ENCODE measurements at places on chromosomes 5 and 9. TPM values are rescaled to one million over a fixed set of nuclear protein-coding genes. Genes with fewer than 3 reads are reported as not detected.
A peak's percentile ranks its signal among the peaks of the same experiment; 100 is the strongest.

DNA sequence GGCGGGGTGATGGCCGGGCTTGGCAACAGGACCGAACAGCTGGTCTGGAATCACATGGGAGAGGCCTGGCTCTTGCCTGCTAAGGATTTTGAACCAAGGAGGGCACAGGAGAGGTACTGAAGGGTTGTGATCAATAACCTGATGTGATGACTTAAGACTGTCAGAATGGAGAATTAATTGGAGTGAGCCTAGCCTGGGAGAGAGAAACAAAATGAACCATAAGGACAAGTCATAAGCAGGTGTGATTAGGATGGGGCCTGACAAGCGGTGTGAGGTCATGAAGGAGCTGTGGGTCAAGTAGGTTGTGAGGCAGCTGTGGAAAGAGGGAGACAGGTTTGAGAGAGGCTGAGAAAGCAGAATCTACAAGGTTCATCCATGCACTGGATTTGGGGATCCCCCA, 104.6 kb downstream of the MED10 start:
- no peak for DNase-seq

- no peak for DNase-seq
These were observed 573.6 kb upstream of the ARRDC3 start for GRCh38 chr5:91956738-91957137.

- no peak for DNase-seq
These were observed 199.1 kb upstream of the ZNF618 start for GRCh38 chr9:113677057-113677456.

DNA sequence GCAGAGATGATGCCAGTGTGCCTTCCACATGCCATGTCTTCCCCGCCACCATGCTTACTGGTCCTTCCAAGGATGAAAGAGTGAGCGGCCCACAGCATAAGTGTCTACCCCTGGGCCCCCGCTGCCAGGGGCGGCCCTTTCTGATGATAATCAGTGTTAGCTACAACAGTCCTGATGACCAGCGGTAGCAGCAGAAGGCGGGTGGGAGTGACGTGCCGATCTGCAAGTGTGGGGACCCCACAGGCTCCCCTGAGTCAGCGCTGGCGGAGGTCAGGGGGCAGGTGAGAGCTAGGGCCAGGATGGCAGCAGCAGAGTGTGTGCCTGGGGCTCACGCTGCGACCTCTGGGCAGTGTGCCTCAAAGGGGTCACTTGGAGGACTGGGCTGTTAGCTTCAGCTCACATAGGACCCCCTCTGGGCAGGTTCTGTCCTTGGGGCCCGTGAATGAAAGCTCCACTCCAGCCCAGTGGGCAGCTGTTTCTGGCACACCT, 80.4 kb downstream of the HMCN2 start:
- no peak for DNase-seq

DNA sequence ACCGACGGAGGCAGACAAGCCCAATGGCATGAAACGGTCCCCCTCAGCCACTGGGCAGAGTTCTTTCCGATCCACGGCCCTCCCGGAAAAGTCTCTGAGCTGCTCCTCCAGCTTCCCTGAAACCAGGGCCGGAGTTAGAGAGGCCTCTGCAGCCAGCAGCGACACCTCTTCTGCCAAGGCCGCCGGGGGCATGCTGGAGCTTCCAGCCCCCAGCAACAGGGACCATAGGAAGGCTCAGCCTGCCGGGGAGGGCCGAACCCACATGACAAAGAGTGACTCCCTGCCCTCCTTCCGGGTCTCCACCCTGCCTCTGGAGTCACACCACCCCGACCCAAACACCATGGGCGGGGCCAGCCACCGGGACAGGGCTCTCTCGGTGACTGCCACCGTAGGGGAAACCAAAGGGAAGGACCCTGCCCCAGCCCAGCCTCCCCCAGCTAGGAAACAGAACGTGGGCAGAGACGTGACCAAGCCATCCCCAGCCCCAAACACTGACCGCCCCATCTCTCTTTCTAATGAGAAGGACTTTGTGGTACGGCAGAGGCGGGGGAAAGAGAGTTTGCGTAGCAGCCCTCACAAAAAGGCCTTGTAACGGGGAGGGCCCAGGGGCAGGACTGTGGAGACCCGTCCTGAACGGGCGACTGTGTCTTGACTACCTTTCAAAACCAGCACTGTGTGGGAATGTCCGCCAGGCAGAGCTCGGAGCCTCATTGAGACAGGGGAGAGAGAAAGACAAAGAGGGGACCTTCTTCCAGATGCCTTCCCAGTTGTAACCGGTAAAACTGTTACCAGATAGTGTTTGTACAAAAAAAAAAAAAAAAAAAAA, 29.9 kb downstream of the CD180 start:
- DNase-seq, result peak; percentile 74

- DNase-seq, result no peak
These were observed 27.1 kb downstream of the ASPN start for GRCh38 chr9:92455217-92455616.

DNA sequence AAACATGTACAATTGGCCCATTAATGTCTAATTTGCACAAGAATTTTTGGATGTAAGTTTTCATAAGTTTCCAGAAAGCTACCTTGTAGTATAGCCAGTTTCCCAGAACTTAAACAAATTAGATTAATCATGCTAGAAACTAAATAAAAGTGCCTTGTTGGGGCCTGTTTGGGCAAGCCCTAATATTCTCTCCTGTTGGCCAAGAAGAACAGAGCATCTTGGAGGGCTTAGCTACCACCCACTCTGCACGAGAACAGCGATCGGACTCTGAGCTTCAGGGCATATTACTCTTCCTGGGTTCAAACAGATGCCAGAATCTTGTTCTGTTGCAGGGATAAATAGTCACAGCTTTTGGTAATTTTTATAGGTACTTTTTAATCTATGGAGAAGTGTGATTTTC, 88.2 kb downstream of the GAS1 start:
- DNase-seq, result no peak

DNA sequence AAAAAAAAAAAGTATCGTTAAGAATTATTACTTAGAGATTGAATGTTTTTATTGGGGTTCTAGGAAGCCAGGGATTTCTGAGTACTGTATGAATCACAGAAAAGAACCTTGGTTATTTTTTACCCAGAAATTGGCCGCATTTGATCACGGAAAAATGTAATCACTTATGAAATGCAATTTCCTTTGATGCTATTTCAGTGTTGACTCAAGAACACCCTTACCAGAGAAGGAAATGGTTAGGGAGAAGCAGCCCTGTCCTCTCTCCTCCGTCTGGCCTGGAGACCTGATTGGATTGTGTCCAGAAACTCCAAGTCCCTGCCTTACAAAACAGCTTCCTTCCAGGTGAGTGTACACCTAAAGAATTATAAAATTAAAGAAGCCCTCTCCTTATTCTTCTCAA, 116.7 kb downstream of the MED10 start:
- no peak for DNase-seq

DNA sequence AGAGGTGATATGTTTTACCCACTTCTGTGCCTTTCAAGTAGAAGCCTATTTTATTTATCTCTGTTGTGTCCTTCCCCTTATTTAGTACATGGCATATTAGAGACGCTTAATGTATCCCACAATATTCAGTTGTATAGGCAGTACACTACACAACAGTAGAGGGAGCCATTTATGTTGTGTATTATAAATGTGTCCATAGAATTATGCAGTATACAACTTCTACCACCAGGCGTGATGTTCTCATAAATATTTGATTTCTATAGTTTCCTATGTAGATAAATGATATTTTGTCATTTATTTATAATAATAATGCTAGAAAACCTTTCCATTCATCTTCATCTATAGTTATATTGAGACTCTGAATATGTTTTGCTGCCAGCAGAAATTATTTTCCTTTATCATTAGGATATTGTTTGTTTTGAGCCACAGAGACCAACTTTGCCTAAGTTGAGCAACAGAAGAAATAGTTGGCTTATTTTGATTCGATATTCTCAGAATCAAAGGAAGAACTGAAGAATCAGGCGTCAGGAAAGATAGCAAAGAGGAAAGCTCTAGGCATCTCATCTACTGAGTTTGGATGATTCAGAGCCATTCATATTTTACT, 81.7 kb downstream of the ADAMTS19 start:
- no peak for DNase-seq

DNA sequence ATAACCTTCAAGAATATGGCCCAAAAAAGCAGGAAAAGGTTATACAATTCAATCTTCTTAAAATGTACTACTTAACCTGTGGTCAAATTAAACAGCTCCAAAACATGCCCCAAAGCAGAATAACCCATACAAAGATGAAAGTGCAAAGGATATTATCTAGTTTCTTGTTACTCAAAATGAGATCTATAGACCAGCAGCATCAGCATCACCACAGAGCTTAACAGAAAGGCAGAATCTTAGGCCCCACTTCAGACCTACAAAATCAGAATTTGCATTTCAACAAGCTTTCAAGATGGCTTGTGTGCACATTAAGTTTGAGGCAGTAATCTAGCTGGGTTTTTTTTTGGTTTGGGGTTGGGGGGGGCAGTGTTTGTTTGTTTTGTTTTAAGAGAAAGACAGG, 54.0 kb downstream of the SCAI start:
- no peak for DNase-seq

DNA sequence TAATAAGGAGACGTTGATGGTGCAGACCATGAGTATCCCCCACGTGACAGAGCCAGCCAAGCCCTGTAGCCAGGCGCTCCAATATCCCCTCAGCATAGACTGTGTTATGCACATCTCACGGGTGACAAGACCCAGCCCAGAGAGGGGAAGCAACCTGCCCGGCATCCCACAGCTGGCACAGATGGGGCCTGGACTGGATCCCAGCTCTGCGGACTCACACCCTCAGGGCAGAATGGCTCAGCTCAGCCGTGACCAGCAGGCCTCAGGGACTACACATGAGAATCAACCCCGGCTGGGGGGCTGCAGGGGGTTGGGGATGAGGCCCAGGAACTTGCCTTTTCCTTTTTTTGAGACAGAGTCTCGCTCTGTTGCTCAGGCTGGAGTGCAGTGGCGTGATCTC, 11.7 kb downstream of the FIBCD1 start:
- no peak for DNase-seq

GRCh38 chr9:134634176-134634575, 7.4 kb upstream of the COL5A1 start:
- no peak for DNase-seq

DNA sequence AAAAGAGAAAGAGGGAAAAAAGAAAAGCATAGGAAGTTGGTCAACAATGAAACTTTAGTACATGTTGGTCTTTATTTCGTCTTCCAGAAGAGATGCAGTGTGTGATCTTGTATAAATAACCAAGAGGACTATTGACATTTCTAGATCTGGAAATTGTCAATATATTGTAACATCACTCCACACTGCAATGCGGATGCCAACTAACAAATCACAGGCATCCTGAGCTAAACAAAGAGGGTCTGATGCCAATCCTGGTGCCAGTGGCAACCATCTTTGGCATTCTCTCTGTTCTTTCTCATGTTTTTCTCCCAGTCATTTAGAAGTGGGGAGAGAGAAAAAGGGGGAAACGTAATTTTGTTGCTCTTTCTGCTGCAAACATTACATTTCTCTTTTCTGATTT, 9.7 kb downstream of the NFIB start:
- no peak for DNase-seq

- DNase-seq, result no peak
These were observed 29.4 kb downstream of the WWC1 start for GRCh38 chr5:168320805-168321204.

DNA sequence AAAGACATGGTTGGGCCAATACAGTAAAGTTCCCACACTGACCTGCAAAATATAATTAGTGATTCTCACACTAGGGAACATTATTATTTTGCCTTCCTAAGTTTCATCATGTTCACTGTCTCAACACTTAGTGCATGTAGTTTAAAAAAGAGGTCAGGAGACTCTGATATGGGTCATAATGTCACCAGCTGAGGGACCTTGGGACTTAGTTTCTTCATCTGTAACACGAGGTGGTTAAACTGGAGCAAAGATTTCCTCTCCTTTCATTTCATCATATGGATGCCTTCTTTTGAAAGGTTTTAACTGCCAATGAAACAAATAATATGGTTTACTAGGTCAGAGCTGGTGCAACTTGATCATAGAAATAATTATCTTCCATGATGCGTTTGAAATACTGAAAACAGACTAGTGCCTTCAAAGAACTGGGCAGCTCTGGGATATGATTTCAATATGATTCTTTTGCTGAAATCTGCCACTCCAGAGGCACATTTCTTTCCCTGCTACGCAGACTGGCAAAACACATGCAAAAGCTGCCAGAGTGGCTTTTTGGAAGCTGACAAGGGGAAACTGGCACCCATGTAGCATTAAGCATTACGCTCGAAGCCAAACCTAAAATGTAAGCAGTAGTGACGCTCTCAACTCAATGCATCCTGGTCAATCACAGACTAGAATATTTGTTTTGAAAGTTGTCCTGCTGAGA, 20.8 kb downstream of the RETREG1 start:
- DNase-seq, result no peak

Gene CER1
- polyA plus RNA-seq, result not detected

Gene MVB12B
- polyA plus RNA-seq, result 3.5 TPM

Gene HRH2
- 10.6 TPM for polyA plus RNA-seq

Gene PPP2R2B
- polyA plus RNA-seq, result 0.08 TPM

Measured in CD14-positive monocyte (primary cell).